ENCODE measurements at places on chromosomes 11 and 22.

- no peak for DNase-seq
Measured at GRCh38 chr22:41979423-41980250, 10.4 kb downstream of the SEPTIN3 start.

DNA sequence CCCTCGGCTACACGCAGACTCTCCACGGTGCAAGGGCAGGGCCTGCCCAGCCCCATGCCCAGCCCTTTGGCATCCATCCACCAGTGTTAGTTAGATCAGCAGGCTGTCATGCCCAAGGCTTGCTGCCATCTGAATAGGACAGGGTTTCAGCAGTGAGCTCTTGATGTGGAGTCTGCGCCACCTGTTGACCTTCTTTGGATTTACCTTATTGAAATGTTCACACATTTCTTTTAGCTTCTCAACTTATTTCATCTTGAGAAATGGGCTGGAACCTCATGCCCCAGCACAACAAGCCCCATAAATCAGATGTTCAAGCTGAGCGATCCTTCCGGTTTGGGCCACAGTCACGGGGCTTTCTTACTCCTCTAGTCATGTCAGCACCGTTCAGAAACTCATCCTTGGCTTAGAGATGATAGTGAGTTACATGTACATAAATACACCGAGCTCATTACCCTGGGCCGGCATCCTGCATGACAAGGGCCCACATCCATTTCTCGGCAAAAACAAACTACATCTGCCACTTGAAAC, 61.7 kb downstream of the PARVB start:
- no peak for DNase-seq

- DNase-seq = no peak
Measured at GRCh38 chr11:118291477-118292135, 12.9 kb upstream of the CD3E start.

DNA sequence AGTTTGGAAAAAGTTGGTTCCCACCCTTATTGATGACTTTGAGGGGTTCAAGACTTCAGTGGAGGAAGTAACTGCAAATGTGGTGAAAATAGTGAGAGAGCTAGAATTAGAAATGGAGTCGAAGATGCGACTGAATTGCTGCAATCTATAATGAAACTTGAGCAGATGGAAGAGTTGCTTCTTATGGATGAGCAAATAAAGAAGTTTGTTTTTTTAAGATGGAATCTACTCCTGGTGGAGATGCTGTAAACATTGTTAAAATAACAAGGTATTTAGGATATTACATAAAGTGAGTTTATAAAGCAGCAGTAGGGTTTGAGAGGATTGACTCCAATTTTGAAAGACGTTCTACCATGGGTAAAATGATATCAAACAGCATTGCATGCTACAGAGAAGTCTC, 64.2 kb upstream of the GRK2 start:
- no peak for DNase-seq

GRCh38 chr11:125074511-125075241, 11.6 kb downstream of the SLC37A2 start:
- DNase-seq = no peak

DNA sequence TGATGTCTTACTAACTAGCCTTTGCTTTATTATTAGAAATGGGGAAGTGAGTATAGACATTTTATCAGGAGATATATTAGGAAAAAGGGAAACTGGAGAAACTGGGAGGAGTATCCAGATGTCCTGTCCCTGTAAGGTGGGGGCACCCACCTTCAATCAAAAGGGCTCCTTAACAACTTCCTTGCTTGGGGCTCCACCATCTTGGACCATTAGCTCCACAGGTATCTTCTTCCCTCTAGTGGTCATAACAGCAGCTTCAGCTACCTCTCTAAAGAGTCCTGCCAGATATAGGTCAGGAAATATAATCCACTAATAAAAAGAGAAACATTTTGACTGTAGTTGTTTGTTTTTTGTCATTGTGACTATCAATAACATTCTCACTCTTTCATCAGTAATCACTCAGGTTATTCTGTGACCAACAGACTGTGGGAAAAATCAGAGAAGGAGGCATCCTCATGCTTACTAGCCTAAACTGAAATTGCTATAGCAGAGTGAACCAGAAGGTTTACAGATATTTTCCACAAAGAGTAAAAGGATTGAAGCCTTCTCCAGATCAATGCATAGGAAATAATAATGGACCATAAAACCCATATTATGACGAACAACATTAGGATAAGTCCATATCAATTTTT, 10.4 kb downstream of the OR51B4 start:
- DNase-seq = no peak

DNA sequence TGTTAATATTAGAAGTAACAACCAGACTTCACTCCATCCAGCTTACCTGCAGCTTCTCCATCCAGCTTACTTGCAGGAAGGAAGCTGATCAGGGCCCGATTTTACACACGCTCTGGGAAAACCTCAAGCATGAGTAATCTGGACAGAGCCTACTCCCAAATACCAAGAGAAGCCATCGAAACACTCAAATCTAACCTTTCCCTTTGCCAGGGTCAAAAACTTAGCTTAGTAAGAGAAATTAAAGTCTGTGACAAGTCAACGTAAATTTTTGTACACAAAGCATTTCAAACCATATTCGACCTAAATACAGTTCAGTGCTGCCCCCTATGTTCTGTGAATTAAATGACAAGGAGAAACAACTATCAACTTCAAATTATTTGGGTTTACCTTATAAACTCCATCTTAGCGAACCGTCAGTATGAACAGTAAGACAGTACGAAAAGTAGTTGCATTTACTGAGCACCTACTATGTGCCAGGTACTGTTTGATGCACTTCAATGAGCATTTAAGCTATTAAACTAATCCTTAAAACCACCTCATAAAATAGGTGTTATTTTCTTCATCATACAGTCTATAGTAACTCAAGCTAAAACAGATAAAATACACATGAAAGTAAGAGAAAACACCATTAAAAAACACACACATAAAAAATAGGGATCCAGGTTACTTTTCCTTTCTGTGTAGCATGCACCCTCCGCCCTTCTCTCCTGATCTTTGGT, 36.9 kb downstream of the ARFGAP3 start:
- no peak for DNase-seq

GRCh38 chr11:65416341-65416824, 6.2 kb upstream of the NEAT1 start:
- DNase-seq = peak; percentile 91

DNA sequence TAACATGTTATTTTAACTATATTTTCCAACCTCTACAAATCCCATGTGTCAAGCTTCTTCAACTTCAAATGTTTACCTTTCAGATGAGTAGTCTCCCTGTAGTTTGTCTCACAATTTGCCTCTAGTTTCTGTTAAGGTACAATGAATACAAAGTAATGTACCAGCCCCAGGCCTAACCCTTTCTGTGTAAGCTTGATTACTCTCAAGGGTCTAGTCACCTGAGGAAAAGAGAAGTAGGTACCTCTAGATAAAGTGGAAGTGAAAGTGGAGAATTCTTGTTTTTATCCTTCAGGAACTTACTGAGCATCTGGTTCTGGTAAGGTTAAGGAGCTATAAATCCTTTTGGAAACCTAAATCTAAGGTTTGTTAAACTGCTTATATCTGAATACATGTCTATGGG, at the start of gene OR51A7:
Gene OR51A7 (plus strand): TSS at position 300 of the 400 bp plus-strand sequence. CDS start 3,587 bp downstream, outside the sequence.
- no peak for DNase-seq

DNA sequence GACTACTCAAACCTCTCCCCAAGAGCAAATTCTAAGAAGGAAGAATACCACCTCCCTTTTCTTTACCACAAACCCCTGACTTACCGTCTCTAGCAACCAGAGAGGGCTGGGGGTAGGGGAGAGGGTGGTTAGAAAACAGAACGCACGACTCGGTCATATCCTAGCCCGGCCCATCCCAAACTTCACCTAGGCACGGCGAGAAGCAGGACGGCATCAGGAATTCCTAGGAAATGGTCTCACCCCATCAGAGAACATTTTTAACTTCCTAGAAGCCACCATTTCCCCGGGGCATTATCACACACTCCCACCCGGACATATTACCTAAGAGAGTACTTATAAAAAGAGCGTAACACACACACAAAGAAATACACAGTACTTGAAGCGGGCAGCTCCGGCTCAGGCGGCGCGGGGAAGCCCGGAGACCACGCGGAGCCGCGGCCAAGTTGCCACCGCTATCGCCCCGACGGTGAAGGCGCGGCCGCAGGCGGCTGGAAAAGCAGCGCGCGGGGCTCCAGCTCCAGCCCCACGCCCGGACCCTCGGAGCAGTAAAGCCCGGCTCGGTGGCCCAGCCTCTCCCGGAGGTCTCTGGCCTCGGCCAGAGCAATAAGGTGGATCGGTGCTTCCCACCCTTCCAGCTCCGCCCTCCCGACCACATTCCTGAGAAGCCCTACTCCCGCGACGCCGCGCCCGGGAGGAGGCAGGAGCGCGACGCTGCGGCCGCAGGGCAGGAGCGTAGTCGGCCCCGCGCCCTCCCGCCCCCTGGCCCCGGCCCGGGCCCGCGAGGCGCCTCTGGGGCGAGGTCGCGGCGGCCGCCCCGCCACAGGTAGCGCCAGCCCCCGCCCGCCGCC, 878 bp downstream of the RRAS2 start:
- no peak for DNase-seq

GRCh38 chr11:111745719-111746504, 20.3 kb downstream of the PPP2R1B start:
- no peak for DNase-seq

GRCh38 chr11:61146416-61146815, 14.8 kb downstream of the VPS37C start:
- no peak for DNase-seq

GRCh38 chr22:45925811-45926351, 51.1 kb downstream of the WNT7B start:
- no peak for DNase-seq

DNA sequence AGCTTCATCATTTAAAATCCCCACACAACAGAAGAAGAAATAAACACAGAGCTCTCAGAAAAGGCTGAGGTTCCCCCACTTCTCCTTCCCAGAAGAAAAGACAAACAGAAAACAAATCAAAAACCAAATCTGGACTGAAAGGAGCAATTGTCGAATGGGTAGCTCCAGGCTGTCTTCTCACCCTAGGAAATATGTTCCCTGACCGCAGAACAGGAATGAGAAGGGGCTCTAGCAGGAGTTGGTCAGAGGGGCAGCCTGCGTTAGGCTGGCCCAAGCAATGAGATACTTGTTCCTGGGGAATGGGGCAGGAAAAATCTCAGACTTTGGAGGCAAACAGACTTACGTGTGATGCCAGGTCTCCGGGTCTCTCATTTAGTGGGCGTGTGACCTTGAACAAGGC, 562.6 kb upstream of the CADM1 start:
- no peak for DNase-seq

GRCh38 chr11:130737866-130738431, 178.3 kb downstream of the SNX19 start:
- DNase-seq = no peak

DNA sequence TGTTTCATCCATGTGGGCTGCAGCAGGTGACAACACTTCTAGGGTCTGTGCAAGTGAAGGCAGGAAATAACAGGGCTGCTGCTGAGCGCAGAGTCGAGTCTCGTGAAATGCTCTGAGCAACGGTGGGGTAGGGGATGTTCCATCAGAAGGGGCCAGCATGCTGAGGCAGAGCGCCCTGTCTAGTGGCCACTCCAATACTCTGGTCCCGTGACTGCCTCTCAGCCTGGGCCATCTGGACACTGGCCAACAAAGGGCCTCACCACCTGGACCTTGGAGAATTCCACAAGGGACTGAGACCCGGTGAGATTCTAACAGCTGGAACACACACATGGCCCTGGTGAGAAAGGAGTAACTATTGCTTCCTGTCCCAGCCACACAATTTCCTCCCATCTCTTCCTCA, 375.7 kb downstream of the SHANK2 start:
- DNase-seq = no peak

- DNase-seq = no peak
Measured at GRCh38 chr11:75627906-75628668, 40.8 kb downstream of the MAP6 start.

DNA sequence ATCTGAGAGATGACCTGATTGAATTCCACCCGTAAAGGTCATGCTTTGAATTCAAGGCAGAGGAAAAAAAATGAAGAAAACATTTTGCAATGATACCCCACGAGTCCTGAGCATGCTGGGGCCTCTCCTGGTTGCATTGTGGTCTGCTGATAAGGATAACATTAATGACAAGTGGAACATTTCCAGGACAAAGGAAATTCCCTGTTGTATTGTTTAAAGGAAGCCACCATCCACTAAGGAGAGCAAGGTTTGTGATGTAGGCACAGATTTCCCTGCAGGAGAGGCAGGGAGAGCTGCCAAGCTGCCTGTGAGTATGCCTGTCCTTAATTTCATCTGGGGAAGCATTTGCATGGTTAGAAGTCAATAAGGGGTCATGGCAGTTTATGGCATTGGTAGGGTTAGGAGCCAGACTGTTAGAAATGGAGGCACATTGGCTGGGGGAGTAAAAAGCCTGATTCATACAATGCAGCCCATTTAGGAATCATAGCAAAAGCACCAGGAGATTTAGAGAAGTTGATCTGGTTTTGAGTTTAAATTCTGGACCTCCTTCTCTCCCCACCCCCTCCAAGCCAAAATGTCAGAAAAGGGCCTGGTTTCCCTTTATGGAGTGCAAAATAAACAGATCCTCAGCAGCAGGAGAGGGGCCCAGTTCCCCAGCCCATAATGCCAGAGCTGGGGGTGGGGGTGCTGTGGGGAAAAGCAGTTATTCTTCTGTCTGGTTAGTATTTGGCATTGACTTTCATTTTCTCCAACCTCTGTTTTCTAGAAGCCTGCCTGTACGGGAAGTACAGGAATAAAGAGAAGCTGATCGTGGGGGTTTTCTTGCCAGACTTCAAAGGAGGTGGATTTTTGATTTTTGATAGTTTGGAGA, 22.1 kb downstream of the FLI1 start:
- no peak for DNase-seq

- DNase-seq = no peak
Measured at GRCh38 chr11:60040109-60040508, at the start of gene OOSP2. Gene OOSP2 (plus strand): TSS chr11:60040409. CDS start chr11:60040460, 51 bp downstream.

GRCh38 chr11:125091877-125092664, 19.4 kb downstream of the TMEM218 start:
- no peak for DNase-seq

DNA sequence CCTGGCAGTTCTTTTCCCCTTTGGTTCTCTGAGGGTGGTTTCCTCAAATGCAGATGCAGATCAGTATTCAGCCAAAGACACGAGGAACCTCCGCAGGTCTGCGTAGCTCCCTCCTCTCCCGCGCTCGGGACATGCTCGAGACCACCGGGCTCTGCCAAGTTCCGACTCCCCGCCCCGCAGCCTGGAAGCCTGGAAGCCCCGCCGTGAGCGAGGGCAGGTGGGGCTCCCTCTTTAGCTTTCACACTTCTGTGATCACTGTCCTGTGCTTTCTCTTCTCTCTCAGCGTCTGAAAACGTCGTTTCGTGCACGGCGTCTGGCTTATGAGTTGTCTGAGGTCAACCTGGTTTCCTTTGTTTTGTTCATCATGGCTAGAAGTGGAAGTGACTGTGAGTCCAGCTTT, 26.6 kb downstream of the ZBED4 start:
- DNase-seq = no peak

GRCh38 chr11:118175993-118176777, at the start of gene SCN2B:
Gene SCN2B (minus strand): TSS chr11:118176639. CDS start chr11:118176431, 208 bp downstream.
- no peak for DNase-seq

- no peak for DNase-seq
Measured at GRCh38 chr11:13140028-13140870, 131.1 kb downstream of the RASSF10 start.

GRCh38 chr11:129021295-129021694, 78.6 kb upstream of the TP53AIP1 start:
- DNase-seq = no peak

All from omental fat pad (tissue), 4 donors.